ENCODE measurements at places on chromosomes 5 and 9.
A peak's percentile ranks its signal among the peaks of the same experiment; 100 is the strongest.

GRCh38 chr5:150590979-150591695 lies 49.3 kb upstream of the SYNPO start:
- DNase-seq = no peak

DNA sequence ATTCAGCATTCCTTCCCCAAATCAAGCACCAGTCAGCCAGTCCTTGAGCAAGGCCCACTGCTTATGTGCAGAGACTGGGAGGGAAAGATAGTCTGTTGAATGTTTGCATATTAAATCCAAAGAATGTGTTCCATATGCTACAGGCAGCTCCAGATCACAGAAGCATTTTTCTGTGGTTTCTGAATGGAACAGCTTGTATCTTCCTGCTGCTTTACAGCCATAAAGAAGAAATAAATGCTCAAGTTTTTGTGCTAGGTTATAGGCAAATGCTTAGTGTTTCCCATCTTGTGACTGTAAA lies 310.3 kb downstream of the TRIM36 start:
- no peak for DNase-seq

- DNase-seq = no peak
Measured at GRCh38 chr5:72141440-72142355, 34.4 kb downstream of the MAP1B start.

DNA sequence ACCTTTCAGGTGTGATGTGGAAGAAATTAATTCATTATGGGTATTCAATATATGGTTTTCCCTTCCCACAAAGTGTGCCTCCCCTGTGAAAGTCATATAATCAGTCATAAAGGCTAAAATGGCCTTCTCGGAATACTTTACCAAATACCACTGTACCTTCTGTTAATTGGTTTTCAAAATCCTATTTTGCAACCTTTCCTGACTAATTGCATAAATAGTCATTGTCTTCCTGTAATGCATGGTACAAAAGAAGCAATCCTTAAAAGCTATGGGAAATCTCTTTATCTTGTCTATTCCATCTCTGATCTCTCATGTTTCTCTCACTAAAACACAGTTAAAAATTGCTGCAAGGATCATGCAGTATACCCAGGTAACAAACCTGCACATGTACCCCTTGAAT lies 44.3 kb upstream of the UGCG start:
- no peak for DNase-seq

DNA sequence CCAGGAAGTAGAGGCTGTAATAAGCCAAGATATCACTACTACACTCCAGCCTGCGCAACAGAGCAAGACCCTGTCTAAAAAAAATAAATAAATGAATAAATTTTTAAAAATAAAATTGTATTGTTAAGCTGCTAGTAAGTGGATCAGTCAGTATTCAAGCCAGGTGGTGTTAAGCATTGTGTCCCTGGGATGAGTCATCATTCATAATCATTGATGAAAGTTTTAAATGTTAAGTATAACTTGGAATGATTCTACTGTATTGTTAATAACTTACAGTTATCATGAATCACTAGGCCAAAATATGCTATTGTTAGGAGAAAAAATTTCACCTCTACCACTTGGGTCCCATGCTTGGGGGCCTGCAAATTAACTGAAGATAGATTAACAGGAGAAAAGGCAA lies 38.2 kb downstream of the MED10 start:
- no peak for DNase-seq

- no peak for DNase-seq
Measured at GRCh38 chr5:166523206-166523605, 1768.2 kb upstream of the WWC1 start.

GRCh38 chr5:14463629-14464028 lies 118.0 kb upstream of the OTULINL start:
- no peak for DNase-seq

GRCh38 chr5:180103487-180104167 lies 32.1 kb upstream of the RNF130 start:
- DNase-seq = no peak

DNA sequence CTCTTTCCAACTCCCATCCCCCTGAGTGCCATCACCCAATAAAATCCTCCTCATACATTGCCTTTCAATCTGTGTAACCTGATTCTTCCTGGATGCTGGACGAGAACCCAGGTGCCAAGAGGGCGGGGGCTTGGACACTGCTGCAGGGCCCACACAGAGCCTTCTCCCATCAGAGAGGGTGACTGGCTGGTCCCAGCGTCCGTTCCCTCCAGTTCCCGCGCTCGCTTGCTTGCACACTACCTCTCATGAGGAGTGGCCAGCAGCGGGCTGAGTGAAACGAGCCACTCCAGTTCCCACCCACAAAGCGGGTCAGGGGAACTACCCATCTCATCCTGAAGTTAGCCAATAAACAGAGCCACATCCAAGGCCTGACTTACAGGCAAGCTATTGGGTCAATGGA lies 602.6 kb upstream of the ADAMTS16 start:
- DNase-seq = no peak

GRCh38 chr9:134670851-134671281 lies 29.3 kb downstream of the COL5A1 start:
- no peak for DNase-seq

GRCh38 chr5:153863951-153864350 lies 174.8 kb downstream of the FAM114A2 start:
- DNase-seq = no peak

DNA sequence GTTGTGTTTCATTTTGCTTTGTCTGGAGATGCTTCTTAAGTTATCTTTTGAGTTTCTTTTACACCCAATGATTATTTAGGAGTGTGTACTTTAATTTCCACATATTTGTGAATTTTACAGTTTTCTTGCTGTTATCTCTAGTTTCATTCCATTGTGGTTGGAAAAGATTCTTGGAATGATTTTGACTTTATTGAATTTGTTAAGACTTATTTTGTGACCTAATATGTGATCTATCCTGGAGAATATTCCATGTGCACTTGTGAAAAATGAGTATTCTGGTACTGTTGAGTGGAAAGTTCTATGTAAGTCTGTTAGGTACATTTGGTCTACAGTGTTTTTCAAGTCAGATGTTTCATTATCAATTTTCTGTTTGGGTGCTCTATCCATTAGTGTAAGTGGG lies 24.4 kb upstream of the GRAMD2B start:
- DNase-seq = no peak

DNA sequence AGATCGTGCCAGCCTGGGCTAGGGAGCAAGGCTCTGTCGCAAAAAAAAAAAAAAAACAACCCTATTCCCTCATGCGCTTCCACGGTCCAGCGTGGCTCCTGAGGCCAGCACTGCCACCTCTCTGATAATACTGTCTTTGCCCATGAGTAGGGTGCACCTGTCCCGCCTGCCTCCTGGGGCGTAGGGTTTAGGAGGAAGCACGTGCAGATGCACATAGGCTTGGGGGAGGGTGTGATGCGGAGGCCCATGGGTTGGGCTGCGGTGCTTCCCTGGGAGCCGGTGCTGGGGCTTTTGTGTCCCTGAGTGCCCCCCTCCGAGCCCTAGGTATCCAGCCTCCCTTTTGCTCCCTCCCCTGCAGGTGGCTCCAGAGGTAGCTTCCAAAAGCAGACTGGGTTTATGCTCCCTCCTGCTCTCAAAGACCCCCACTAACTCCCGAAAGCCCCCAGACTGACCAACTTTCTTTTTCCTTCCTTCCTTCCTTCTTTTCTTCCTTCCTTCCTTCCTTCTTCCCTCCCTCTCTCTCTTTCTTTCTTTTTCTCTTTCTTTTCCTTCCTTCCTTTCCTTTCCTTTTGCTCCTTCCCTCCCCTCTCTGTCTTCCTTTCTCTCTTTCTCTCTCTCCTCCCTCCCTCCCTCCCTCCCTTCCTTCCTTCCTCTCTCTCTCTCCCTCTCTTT lies 12.8 kb downstream of the FGFR4 start:
- DNase-seq = no peak

DNA sequence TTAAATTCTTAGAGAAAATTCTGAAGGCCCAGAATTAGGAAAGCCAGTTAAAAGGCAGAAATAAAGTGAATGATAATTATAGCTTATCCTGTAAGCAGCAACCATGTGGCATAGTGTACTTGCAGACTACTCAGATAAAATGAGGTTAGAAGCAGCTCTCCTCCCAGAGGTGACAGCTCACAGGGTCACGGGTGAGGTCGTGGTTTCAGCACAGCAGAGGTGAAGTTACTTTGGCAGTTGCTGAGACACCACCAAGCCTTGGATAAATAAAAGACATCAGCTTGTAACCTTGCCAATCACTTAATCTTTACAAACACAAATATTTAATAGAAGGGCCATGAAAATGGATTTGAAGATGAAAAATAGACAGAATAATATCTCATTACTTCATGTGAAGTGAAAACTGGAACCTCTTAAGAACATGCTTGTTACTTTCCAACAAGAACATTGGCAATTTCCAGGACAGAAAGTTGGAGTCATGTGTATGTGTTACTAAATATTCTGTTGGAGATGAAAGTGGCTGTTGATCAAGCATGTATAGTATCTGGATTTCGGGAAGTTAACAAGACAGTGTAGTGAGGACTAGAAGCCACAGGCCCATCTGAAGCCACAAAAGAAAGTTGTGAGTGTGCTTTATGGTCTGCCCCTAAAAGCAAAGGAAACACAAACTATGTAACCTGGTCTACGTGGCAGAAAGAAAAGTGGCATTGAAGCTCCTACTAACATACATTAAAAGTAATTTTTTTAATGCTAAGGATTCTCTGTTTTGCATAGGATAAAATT lies 134.4 kb downstream of the ERCC6L2 start:
- peak; percentile 75 for DNase-seq

- no peak for DNase-seq
Measured at GRCh38 chr9:137146527-137146918, 7.6 kb downstream of the GRIN1 start.

DNA sequence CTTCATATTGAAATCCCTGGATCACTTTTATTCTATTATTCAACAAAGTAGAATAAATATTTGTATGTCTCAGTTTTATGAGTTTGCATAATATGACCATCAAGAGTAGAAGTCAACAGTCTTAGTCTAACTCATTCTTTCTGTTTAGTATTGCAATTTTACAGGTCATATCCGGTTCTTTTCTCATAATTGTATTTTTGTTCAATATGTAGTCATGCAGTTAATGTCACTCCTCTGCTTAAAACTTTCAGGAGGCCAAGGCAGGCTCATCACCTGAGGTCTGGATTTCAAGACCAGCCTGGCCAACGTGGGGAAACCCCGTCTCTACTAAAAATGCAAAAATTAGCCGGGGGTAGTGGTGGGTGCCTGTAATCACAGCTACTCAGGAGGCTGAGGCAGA lies 148.4 kb upstream of the TRPM3 start:
- DNase-seq = no peak

GRCh38 chr5:79517601-79518000 lies 3.7 kb upstream of the HOMER1 start:
- no peak for DNase-seq

DNA sequence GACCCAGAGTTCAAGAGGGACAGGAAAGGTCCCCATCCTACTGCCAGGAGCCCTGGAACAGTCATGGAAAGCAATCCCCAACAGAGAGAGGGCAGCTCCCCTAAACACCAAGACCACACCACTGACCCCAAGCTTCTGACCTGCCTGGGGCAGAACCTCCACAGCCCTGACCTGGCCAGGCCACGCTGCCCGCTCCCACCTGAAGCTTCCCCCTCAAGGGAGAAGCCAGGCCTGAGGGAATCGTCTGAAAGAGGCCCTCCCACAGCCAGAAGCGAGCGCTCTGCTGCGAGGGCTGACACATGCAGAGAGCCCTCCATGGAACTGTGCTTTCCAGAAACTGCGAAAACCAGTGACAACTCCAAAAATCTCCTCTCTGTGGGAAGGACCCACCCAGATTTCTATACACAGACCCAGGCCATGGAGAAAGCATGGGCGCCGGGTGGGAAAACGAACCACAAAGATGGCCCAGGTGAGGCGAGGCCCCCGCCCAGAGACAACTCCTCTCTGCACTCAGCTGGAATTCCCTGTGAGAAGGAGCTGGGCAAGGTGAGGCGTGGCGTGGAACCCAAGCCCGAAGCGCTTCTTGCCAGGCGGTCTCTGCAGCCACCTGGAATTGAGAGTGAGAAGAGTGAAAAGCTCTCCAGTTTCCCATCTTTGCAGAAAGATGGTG lies 31.6 kb downstream of the CD180 start:
- no peak for DNase-seq

GRCh38 chr9:136119883-136120393 lies 1.3 kb upstream of the TMEM250 start:
- no peak for DNase-seq

DNA sequence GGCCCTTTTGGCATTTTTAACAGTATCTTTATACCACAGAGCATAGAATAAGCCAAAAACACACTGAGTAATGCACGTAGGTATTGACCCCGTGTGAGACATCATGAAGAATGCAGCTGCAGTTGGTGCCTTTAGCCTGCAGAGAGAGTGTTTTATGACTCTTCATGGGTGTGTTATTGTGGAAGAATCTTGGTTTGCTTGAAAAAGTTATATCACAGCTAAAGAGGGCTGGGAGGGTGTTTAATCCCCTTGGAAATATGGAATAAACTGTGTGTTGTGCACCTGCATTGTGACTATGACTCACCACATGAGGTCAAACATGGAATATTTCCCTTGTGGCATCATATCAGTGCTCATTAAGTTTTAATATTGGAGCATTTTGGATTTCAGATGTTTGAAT lies 458.7 kb downstream of the CDH9 start:
- no peak for DNase-seq

Data from CD4-positive, alpha-beta T cell treated with Interleukin-1 beta for 1 hour (primary cell).